LHCN-M2 (cell line): ENCODE measurements at places on chromosomes 4 and X.

DNA sequence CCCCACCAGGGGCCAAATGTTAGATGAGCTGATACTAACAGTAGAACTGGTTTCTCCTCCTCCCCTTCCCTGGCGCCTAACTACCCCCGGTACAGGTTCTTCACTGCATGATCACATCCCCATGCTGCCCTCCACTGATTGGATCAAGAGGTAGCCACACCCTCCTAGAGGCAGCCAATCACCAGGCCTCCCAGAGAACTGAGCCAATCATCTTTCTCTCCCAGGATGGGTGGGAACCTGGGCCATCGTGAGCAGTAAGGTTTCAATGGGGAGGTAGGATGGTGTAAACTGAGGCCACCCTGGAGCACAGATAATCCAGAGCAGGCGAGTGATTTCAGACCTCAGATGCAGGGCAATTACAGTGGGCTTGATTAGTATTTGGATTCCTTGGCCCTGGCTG, 64.2 kb downstream of the PPP2R2C start:
- DNase-seq, result no peak

DNA sequence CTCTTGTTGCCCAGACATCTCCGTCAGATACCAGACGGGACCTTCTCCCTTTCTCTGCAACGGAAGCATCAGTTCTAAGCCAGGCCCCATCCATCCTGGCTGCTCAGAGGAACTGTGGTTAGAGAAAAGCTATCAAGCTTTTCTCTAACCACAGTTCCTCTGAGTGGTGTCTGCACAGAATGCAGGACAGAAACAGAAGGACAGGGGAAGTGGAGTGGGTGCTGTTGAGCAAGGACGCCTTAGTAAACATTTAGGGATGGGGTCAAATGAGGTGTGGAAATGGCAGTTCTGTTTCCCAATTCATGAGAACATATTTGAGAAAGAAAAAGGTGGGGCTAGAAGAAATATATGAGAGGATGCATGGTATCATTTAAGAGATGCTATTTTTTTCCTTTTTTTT, 283.8 kb downstream of the CRLF2 start:
- no peak for DNase-seq

- no peak for DNase-seq
These were observed 67.9 kb downstream of the FAM114A1 start for GRCh38 chr4:38935391-38936073.

- peak; percentile 84 for DNase-seq
These were observed 34.4 kb downstream of the NFKB1 start for GRCh38 chr4:102535398-102536082.

- DNase-seq, result peak; percentile 61
These were observed 84.3 kb downstream of the SPRY1 start for GRCh38 chr4:123480706-123481418.

DNA sequence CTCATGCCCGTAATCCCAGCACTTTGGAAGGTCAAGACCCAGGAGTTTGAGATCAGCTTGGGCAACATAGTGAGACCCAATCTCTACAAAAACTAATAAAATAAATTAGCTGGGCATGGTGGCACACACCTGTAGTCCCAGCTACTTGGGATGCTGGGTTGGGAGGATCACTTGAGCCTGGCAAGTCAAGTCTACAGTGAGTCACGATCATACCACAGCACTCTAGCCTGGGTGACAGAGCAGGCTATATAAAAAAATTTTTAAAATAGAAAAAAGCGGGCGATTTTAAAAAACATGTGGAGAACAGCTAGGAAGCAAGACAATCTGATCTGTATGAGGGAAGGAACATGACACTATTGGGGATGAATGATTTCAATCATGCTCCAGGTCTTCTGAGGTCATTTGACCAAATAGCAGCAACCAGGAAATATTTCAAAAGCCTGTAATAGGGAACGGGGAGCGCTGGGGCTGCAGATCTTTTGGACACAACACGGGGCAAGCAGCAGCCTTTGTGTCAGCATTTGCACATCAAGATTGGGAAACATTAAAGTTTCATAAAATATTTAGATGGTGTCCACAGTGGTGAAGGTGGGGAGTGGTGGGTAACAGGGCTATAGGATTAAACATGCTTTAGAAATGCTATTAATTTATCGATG, 48.3 kb upstream of the GUCY1A1 start:
- DNase-seq, result no peak

DNA sequence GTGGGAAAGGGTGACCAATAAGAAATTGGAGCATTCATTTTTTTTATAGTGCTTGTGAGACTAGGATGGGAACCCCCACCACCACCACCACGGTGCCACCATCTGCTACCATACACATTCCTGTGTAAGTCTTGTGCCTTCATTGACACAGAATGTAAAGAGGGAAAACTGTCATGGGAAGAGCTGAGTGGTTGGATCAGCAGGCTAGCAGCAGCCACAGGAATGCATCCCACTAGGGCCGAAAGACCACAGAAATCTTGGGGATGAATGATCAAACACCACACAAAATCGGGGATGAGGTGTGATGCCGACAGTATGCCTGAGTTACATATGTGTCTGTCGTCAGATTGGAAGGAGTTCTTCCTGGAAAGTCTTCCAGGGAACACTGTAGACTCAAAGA, 69.2 kb downstream of the SRPX start:
- peak; percentile 69 for DNase-seq

GRCh38 chrX:10135561-10136399, 21.0 kb upstream of the CLCN4 start:
- no peak for DNase-seq

DNA sequence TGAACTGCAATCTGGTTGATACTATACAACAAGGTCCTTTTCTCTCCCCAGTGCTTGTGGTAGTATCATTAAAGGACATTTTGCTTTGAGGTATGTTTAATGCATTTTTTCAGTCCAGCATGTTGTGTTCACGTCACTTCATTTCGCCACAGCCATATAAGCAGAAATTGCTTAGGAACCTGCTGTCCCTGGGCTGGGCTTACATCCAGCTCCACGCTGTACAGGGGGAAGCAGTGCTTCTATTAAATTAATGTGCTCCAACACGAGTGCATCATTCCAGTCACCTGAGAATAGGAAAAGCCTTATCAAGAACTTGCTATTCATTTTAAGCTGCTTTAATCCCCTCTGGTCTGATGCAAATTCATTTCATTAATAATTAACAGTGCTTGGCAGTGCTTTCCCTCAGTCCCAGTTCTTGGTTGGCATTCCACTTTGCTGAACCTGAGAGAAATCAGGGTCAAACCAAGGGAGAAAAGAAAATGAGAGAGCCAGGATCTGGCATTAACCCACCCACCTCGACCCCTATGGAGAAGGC, 47.4 kb upstream of the PTCHD1 start:
- DNase-seq, result no peak

DNA sequence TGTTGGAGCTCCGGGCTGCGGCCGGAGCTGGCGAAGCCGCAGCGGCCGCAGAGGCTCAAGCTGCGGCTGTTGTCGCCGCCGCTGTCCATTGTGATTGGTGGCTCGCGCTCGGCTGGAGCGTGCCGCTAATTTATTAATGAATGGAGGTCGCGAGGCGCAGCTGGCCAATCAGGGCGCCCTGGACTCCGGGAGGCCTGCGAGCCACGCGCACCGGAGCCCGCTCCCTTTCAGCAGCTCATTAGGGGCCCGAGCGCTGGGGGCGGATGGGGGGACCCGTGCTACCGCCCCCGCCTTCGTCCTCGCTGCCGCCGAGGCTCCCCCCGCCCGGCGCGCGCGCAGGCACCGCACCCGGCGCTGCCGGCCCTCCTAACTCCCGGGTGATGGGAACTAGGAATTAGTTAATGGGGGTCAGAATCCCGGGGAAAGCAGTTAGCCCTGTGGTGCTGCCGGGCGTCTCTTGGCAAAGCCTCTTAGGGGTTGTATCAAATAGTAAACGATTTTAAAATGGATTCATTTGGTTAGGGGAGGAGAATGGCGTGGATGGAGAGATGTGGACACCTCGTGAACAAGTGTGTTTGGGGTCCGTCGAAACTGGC, 589 bp upstream of the NEUROG2 start:
- DNase-seq, result no peak

GRCh38 chrX:125627676-125628075, 308.0 kb downstream of the TEX13C start:
- no peak for DNase-seq

DNA sequence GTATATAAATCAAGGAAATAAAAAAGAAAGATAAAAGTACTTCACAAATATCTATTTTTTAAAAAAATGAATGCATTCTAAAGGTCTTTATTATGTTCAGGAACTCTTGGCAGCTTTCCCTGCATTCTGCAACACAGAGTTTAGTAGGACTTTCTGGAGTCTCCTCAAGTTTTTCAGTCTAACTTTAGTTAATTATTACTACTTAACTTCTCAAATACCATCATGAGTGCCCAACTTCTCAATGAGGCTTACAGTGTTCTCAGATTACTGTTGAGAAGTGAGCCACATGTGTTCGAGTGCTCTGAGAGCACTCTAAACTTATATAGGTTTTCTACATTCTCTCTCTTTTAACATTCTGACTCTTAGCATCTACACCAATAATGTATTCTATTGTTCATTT, 1852.9 kb upstream of the PCDH10 start:
- DNase-seq, result no peak

GRCh38 chr4:74627504-74627903, 166.8 kb downstream of the BTC start:
- DNase-seq, result no peak

- no peak for DNase-seq
These were observed 231.3 kb upstream of the GPRIN3 start for GRCh38 chr4:89538886-89539285.
